ENCODE measurements at places on chromosomes 12 and 14.

- no peak for DNase-seq
These were observed 51.5 kb downstream of the HCAR2 start for GRCh38 chr12:122651520-122652224.

DNA sequence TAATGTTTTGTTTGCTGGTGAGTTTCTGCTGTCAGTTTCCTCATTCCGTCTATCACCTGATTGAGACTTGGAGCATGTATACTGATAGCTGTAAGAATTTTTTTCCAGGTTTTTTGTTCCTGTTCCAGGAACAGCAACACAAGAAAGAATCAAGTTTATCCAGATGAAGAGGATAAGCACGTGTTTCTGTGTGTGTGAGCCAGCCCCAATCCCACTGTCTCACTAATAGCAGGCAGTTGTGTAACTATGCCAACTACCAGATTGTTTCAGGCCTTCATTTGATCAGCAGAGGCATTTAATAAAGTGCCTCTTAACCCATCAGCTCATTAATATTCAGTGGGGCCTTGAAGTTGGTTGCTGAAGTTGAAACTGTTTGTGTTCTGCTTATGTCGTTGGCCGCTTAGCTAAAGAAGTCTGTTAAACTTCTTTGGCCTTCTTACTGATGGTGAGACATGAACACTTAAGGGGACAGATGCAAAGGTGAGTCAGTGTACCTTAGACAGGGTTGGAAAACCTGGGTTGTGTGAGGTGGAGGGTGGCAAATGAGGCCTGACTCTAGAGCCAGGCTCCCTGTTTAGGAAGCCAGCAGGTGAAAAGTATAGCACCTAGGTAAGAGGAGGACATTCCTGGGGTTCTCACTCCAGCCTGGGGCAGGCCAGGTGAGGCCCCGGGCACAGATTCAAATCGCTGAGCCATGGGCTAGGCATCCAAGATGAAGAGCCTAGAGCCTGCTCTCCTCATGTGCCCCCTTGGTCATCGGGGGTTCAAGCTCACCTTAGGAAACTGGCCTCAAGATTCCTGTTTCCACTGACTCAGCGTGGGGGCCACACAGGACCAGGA lies 3.7 kb downstream of the ANKRD13A start:
- DNase-seq, result peak; percentile 41

- no peak for DNase-seq
These were observed 19.6 kb upstream of the CSRP2 start for GRCh38 chr12:76898442-76898841.

- DNase-seq, result no peak
These were observed 7.9 kb downstream of the EMG1 start for GRCh38 chr12:6978611-6979011.

DNA sequence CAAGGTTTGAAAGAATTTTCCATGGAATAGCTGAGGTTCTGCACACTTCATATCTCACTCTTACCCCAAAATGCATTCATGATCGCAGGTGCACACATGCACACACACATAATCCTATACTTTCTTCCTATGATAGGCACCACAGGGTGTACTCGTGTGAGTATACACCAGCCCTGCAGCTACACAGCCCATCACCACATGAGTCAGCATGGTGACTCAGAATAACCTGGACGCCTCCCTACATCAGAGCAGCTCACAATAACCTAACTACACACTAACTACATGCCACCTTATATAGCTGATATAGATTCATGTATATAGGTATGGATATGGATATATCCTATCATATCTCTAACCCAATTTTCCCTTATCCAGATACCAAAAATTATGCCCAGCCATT lies 850.2 kb upstream of the TMEM132C start:
- no peak for DNase-seq

DNA sequence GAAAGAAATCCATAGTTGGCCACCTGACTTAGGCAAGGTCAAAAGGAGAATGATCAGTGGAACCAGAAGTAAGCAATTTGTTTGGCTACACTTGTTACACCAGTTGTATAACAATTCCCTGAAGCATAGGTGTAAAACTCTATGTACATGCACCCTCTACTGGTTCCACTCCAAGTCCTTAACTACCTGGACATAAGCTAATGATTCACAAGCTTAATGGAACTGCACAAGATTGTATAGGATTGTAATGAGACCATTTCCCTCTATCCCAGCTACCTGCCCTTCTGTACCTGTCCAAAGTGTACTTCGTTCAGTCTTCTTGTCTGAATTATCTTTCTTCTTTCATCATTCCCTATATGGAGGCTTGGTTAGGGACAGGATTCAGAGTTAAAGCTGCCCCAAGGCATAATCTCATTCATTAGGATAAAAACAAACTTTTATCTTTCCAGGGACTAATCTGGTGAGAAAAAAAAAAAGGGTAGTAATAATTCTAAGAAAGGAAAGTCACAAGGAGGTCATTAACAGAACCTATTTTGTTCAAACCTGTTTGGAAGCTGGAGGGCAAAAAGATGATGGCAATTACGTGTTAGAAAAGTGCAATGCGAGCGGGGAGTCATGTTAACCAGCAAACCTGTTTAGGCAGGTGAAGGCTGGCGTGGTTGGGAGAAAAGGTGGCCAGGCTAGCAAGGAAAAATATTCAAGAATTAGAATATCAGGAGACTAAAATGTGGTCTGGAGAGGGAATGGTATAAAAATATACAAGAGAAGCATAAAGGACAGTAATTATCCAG lies 2.8 kb upstream of the TMEM52B start:
- DNase-seq, result no peak

DNA sequence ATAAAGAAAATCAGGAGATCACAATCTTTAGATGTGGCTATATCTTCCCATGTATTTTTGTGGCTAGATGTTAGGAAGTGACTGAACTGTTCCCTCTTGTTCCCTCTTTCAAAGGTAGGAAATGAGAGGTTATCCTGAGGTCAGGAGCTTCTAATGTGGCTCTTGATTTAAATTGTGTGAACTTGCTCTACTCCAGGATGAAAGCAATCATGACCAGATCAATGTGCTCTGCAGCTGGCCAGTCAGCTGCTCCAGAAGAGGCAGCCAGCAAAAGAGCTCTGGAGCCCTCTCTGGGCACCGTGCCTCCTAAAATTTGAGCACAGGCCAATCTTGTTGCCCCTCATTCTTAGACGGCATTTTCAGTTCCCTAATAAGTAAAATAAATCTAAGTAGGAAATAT lies 32.0 kb downstream of the CDK17 start:
- no peak for DNase-seq

GRCh38 chr12:61915420-61915819 lies 344.8 kb upstream of the USP15 start:
- no peak for DNase-seq
